ENCODE measurements at places on chromosomes 6 and 20. TPM values are rescaled to one million over a fixed set of nuclear protein-coding genes. Genes with fewer than 3 reads are reported as not detected.

Gene PARD6B
- 5.7 TPM for total RNA-seq

Gene KIF13A
- total RNA-seq, result not detected

Gene LAMA2
- total RNA-seq, result 0.05 TPM

Gene FKBP1C
- 3.0 TPM for total RNA-seq

GRCh38 chr20:19275630-19276071 is 63.2 kb downstream of the SLC24A3 start:
- no peak for DNase-seq

DNA sequence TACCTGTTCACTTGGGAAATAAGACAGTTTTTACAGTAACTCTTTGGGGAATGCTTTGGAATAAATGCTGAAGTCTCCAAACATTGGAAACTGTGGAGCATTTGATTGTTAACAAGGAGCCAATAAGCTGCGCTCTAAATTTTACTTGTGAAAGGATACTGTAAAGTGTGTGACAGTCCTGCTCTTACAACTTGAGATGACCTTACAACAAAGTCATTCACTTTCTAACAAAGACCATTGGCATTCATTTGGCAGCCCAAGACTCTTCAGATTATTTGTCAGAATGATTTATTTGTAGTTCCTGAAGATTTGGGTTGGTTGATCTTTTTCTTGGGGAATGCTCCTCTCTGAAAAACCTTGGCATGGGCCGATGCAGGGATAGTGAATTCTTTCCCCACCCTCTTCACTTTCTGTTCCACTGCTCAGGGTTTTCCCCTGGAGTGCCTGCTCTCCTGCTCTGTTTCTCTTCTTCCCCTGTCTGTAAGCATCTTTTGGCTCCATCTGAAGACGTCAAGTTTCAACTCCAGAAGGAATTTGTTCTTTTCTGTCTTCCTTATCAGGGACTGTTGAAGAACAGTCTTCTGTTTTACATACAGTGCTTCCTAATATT is 116.4 kb downstream of the AKAP7 start:
- no peak for DNase-seq

DNA sequence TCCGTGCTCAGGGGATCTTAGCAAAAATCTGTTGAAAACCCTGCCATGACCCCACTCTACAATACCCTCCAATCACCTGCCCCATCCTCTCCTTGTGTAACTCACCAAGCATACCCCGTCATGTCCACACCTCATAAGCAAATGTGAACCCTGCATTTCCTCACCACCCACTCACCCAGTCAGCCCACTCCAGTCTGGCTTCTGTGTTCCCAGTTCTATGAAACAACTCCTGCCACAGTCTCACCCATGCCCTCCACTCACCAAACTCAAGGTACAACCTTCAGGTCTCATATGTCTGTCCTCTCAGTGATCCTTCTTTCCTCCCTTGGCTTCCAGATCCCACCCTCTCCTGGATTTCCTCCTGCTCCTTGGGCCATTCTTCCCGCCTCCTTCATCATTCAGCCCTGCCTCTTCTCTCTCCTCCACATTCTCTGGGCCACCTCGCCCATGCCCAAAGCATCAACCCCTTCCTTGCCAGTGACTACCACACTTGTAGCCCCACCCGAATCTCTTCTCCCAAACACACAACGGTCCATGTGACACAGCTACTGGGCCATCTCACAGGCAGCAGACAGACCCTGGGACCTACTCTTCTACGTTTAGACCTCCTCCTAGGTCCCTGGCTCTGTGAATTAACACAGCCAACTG is 8.8 kb downstream of the DDRGK1 start:
- no peak for DNase-seq

- no peak for DNase-seq
These were observed 25.7 kb downstream of the TPX2 start for GRCh38 chr20:31764641-31765305.

GRCh38 chr6:140446241-140446640 is 1071.8 kb upstream of the CITED2 start:
- no peak for DNase-seq

DNA sequence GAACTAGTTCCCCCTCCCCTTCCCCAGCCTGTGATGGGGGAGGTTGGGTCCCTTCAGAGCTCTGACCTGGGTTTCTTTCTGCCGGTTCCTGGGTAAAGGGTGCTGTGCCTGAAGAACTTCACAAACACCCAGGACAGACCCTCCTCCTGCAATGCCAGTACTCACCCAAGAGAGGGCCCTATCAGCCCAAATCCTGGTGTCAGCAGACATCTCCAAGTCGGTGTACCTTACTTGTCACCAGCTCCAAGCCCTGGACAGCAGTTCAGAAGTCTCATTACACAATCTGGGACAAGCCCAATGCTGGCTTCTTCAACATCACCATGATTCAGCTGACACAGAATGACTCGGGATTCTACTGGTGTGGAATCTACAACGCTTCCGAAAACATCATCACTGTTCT is 467 bp downstream of the TREML4 start:
- no peak for DNase-seq

DNA sequence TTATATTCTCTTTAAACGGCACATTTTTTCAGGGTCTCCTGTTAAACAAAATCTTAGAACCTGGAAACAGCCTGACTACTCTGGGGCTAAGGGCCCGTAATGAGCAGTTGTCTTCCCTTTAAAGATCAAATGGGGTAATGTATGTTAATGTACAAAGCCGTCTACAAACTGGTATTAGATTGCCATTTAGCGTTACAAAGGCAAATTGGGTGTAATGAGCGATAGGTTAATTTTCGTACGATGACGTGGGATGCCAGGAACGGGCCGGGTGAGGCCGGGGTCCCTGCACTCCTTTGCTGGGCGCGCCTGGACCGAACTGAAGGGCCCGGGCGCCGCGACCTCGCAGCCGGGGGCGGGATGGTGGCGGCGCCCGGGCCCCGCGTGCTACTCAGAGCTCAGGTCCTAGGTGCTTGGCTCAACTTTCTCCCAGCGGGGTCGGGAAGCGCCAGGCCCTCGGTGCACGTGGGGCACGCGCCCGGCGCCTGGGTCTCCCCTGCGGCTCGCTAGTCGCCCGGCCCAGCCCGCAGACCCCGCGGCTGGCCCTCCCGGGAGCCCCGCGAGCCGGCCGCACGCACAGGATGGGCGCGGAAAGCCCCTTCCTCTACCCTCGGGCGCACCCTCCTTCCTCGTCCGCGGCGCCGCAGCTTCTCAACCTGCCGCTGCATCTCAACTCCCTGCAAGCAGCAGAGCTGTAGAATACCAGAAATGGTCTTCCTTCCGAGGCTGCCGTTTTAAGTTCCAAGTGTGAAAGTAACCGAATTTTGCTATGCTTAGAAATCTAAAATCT is 5.9 kb downstream of the NKX2-4 start:
- no peak for DNase-seq

DNA sequence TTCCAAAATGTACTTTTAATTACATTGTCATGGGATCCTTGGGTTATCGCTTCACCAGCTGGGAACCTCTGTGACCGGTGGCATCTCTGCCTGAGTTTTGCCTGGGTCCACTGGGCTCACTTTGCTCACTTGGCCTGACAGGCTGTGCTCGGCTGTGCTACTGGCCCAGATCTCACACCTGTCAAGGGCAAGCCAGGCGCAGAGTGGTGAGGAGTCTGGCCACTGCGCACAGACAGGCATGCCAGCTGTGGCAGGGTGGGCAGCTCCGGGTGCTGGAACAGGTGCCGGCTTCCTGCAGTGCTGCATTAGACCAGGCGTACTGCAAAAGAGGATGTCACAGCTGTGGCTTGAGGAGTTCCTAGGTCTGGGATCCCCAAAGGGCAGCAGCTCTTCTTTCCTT is 489.8 kb downstream of the TENT5A start:
- no peak for DNase-seq

GRCh38 chr6:63764318-63764916 is 128.8 kb downstream of the PHF3 start:
- DNase-seq, result no peak

- DNase-seq, result no peak
These were observed 146.7 kb downstream of the GJA10 start for GRCh38 chr6:90040931-90041330.

DNA sequence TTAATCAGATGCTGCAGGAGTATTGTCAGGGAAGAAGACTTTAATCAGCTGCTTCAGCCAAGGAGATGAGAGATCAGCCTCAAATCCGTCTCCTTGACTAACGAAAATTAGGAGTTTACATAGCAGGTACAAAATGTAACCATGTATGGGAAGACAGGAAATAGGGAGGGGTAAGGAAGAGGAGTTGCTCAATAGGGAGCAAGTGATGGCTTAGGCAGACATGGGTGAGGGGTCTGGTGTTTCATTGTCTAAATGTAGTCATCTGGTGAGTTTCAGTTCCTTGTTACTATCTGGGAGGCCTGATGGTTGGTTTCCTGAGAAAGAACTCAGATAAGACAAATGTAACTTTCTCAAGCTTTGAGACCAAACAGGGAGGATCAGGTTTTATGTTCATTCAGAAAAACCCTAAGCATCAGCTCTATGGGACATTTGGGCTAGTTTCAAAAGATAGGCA is 217.3 kb upstream of the SULF2 start:
- no peak for DNase-seq

- DNase-seq, result no peak
These were observed 2.8 kb upstream of the LIME1 start for GRCh38 chr20:63733579-63734081.
